Activated T-helper 1 cell treated with anti-CD3 and anti-CD28 coated beads, Interleukin-2, amount 50 U/mL, for 16 hours (primary cell): ENCODE measurements at places on chromosomes 2 and 18.

GRCh38 chr2:102187496-102188150 lies 800 bp downstream of the IL1RL2 start:
- DNase-seq, result peak; percentile 34

- no peak for DNase-seq
Observed at GRCh38 chr18:78304192-78305164, 675.1 kb upstream of the SALL3 start.

GRCh38 chr2:160989778-160990177 lies 170.4 kb upstream of the TANK start:
- DNase-seq, result no peak

GRCh38 chr2:68251855-68252399 lies 405 bp downstream of the PPP3R1 start:
- DNase-seq, result peak; percentile 12

DNA sequence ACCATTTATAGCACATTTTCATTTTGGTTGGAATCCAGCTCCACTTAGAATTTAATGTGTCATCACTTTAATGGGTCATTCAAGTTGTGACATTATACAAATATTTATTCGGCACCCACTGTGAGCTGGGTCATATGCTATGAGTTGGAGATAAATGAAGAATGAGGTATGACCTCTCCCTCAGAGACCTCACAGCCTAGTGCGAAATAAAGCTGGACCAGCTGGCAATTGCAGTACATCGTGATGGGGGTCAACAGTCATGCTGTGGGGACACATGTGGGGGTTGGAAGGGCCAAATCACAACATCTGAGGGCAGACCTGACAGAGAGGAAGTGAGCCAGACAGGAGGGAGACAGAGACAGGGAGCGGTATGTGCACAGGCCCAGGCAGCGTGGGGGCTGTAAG lies 175.4 kb downstream of the MAIP1 start:
- DNase-seq, result no peak

- no peak for DNase-seq
Observed at GRCh38 chr2:234960175-234961088, 8.6 kb downstream of the SH3BP4 start.

- no peak for DNase-seq
Observed at GRCh38 chr18:34729264-34729663, 19.2 kb downstream of the DTNA start.

- peak; percentile 56 for DNase-seq
Observed at GRCh38 chr2:239275044-239275685, 125.7 kb downstream of the HDAC4 start.

DNA sequence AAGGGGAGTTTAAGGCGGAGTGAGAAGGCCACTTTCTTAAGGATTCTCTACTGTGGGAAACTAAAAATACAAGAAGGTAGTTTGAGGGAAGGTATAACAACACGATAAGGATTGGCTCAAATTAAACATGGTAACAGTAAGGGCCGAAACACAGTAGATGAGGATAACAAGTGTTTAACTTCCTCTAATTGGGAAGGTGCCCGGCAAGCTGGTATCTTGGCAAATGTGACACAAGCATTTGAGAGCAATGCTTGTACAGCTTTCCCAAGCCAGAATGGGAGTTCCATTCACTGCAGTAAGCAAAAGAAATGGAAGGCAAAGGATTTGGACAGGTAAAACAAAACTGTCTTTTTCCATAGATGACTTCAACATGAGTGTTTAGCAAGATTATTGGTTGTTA lies 19.8 kb downstream of the USP40 start:
- DNase-seq, result no peak

DNA sequence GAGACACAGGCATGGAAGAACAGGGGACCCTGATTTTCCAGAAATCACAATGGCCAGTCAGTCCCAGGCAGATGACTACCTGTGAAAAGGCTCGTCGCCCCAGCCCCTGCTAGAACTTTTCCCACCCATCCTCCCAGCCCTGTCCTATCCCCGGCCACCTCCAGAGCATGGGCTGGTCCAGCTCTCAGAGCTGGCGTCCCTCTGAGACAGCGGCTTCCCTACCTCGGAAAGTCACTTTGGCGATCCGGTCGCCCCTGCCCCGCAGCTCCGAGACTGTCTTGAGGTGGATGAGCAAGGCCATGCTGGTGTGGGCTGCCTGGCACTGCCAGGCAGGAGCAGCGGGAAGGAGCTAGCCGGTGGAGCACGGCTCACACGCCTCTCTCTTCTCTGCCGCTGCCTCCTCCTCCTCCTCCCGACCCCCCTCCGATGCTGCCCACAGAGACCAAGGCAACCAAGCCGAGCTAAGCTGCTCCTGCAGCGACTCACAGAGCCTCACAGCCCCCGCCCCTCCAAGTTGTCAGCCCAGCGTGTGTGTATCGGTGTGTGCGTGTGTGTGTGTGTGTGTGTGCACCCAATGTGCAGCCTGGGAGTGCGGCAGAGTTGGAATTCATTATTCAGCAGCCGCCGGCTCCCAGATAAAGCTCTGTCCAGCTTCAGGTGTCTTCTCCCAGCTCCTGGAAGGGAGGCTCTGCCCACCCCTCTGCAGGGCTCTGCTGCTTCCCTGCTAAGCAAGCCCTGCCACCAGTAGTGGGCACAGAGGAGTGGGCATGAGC lies 80.5 kb upstream of the OTOF start:
- DNase-seq, result no peak

- no peak for DNase-seq
Observed at GRCh38 chr18:2960983-2961696, 51.8 kb downstream of the LPIN2 start.

DNA sequence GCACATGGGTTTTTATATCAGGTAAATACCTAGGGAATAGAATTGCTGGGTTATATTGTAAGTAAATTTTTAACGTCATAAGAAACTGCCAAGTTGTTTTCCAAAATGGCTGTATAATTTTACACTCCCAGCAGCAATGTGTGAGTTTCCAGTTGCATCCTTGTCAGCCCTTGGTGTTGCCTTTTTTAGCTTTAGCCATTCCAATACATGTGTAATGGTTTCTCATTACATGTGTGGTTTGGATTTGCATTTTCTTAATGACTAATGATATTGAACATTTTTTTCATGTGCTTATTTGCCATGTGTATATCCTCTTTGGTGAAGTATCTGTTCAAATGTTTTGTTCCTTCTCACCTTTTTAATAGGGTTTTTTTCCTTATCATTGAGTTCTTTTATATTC lies 70.8 kb downstream of the ABI2 start:
- DNase-seq, result no peak

DNA sequence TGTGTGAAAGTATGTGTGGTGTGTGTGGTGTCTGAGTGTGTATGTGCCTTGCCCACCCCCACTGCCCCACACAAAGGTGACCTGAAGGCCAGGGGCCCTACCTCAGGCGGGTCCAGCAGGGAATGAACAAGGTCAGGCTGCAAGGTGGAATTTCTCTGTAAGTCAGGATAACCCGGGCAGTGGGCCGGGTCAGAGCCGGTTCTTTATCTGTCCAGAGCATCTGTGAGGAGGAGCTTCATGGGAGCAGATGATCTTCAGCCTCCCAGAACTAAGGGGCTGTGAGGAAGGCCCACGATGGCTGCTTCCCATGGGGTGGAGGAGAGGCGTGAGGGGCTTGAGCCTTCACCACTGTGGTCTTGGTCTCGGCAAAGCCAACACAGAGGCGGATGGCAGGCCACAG lies 150.3 kb downstream of the TFCP2L1 start:
- DNase-seq, result no peak

DNA sequence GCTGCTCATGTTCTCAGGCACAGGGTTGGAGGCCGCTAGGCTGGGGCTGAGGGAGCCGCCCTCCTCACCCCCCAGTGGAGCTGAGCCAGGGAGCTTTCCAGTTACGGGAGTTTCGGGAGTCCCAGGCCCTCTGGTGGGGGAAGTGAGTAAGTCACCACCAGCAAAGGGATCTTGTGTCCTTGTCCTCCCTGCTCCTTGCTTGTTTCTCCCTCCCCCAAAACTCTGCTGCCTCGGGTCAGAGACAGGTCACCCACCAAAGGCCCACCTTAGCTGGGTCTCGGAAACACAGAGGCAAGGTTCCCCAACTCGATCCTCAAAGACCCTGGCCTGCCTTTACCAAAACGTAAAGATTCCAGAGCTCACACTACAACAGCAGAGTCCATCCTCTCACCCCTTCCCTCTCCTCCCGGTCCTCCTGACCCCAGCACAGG lies 60.5 kb upstream of the POMC start:
- DNase-seq, result no peak

DNA sequence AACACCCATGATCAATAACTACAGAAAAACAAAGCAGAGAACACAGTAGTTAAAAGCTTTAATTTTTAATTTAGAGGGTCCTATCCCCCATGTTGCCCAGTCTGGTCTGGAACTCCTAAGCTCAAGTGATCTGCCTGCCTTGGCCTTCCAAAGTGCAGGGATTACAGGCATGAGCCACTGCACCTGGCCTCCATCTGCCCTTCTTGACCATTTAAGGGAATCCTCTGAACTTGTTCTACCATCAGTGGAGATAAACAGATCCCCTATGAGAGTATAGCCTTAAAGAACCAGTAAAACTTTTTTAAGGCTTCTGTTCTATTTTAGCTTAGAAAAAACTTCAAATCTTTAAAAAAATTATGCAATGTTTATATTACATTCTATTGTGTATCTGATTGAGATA lies 13.5 kb upstream of the ATP5MC3 start:
- no peak for DNase-seq

DNA sequence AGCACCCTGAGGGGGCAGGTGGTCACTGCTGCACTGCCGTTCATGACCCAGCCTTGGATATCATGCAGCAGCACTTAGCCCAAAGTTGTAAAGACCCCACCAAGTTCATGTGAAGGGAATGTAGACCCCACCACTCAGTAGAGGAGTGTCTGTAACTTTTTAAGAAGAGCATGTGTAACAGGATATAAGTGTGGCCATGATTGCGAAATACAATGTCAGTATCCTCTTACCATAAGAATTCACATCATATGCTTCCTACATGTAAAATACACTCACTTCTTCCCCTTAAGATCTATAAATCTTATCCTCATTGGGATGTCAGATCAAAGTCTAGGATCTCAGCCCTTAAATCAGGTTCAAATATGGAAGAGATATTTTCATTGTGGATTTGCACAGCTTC lies 276.9 kb downstream of the PTPRM start:
- DNase-seq, result no peak

DNA sequence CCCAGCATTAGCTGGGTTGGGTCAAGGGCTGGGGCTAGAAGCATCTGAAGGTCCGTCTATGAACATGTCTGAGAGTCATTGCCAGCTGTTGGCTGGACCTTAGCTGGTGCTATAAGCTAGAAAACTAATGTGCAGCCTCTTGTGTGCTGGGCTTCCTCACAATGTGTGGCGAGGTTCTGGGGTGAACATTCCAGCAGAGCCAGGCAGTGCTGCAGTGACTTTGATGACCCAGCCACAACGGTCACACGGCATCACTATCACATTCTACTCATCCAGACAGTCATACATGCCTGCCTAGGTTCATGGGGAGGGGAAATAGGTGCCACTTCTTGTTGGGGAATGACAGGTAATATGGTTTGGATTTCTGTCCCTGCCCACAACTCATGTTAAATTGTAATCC lies 260.5 kb downstream of the CYP26B1 start:
- DNase-seq, result no peak

GRCh38 chr2:72630767-72631166 lies 195.1 kb downstream of the EXOC6B start:
- no peak for DNase-seq

- DNase-seq, result no peak
Observed at GRCh38 chr18:48600456-48601090, 61.7 kb downstream of the CTIF start.

- DNase-seq, result no peak
Observed at GRCh38 chr2:208501206-208501605, 94.6 kb downstream of the PTH2R start.

GRCh38 chr18:13278062-13278630 lies 59.6 kb downstream of the LDLRAD4 start:
- DNase-seq, result no peak

DNA sequence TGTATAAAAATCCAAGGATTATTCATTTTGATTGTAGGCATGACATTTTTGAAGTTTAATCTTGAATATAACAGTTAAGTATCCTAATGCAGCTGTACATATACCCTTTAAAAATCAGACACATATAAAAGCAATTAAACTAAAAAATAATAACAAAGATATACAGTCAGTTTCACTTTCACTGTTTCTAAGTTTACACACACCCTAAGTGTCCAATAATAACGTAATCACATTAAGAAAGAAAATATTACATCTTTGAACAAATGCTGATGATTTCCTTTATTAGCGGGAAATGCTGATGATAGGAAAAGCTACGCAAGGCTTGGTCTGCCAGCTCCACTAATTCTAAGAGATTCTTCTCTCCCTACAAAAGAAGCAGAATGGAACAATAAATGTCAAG lies 38.8 kb downstream of the RTTN start:
- no peak for DNase-seq

DNA sequence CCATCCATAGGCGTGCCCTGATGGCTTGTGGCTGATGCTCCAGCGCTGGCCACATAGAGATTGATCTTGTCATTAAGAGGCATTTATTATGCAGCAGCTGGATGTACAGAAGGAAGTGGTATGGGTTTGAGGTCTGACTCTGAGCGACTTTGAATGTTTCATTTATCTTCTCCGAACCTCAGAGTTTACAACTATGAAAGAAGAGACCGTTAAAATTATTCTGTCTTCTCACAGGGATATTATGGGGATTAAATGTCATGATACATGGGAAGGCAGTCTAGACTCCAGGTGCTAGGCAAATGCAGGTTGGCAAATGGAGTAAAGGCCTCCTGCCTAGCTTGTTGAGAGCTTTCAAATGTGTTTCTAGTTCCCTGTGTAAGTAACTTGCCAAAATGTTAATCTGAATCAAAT lies 30.3 kb downstream of the MOGAT1 start:
- no peak for DNase-seq

DNA sequence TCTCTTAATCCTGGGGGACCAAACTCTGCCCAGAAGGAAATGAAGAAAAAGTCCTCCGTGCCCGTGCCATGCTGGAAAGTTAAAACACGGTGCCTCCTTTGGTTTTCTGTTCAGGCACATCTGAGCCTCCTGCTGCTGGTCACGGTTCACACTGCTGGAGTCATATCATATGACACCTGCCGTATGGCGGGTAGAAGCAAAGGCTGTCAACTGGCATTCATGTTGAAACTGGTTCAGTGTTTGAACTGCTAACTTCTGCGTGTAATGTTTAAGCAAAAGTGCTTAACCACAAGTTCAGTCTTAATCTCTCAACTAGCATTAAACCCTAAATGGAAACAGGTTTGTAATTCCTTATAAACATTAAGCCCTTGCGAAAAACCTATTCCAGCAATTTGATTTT lies 3.1 kb downstream of the STK39 start:
- no peak for DNase-seq

DNA sequence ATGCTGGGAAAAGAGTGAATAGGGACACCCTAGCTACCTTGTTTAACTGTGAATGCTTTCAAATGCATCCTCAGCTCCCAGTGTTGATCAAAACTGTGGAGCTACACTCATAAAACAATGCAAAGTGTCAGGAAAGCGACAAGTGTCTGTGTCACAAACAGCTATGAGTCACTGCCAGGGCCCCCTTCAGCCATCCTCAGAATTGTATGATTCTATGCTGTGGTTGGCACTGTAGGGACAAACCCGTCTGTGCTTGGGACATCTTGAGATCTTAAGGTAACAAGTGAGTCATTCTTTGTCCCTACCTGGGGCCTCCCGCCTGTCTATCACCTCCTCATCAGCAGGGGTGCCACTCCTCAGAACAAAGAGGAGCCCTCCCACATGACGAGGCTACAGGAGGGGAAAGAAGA lies 42.4 kb downstream of the KLF7 start:
- peak; percentile 15 for DNase-seq
